ENCODE measurements at places on chromosomes 11 and 22.
A peak's percentile ranks its signal among the peaks of the same experiment; 100 is the strongest.

- no peak for DNase-seq
Measured at GRCh38 chr11:123694551-123694950, 40.1 kb upstream of the SCN3B start.

DNA sequence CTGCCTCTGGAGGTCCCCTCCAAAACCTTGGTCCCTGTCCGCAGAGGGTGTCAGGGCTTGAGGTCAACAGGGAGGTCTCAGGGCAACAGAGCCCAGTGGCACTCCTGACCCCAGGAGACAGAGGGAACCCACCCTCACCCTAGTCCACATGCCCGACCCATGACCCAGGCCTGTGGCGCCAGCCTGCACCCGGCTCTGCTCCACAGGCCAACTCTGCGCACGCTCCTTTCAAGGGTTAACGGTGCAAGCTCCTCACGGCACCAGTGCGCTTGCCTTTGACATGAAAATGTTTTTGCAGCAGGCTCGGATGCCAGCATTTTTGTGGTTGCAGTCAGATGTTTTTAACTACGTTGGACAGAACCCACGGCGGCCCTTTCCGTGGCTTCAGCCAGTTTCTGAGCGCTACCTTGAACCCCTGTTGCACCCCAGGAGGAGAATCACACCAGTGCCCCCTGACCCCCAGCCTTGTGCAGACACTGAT, 68.6 kb downstream of the CDKN1C start:
- peak; percentile 69 for DNase-seq

GRCh38 chr11:111477898-111478297, 34.3 kb downstream of the BTG4 start:
- no peak for DNase-seq

DNA sequence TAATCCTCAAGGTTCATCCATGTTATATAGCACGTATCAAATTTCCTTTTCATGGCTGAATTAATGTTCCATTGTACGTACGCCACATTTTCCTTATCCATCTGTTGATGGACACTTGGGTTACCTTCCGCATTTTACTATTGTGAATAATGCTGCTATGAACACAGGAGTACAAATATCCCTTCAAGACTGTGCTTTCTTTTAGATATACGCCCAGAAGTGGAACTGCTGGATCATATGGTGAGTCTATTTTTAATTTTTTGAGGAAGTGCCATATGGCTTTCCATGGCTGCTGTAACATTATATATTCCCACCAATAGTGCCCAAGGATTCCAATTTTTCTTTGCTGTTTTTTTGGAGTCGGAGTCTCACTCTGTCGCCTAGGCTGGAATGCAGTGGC, 6.0 kb downstream of the MRPL40 start:
- no peak for DNase-seq

GRCh38 chr11:128582496-128583366, 4.6 kb downstream of the ETS1 start:
- DNase-seq: peak; percentile 78

GRCh38 chr11:110376711-110377324, 52.9 kb upstream of the FDX1 start:
- peak; percentile 53 for DNase-seq

DNA sequence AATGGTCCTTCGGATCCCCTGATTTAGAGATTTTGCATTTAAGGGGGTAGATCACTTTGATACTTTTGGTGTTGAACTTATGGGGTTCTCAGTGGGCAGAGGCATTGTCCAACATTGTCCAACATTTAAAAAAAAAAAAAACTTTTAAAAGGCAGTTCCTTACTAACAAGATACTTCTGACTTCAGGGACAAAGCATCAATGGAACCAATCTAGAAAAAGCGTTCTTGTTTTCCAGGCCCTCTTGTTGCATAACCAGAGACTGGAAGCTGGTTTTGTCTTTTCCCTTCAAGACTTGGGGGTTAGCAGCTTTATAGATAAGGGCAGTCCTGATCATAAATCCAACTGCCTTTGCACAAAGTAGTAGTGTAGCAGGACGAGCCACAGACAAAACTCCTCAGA, 40.4 kb downstream of the ACER3 start:
- DNase-seq: no peak

DNA sequence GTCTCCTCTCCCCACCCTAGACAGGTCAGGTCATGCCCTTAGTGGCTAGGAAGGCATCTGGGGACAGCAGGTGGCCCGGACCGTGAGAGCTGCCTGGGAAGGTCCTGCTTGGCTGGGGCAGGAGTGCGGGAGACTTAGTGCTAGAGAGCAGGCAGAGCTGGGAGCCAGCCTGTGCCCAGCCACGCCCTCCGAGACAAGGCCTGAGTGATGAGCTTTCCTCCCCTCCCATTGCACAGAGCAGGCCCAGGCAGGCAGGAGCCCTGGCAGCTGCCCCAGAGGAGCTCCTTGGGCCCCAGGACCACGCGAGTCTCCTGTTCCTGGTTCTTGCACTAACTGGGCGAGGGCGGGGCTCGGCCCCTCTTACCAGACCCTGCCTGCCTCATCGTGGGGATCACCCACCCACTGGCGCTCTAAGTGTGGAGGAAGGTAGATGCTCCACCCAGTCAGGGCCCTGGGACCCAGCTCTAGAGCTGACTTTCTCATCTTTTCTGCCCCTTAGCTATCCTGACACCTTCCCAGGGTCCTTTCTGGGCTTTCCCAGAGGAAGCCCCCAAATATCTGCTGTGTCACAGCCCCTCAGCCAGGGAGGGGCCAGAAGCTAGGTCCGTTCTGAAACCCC, 44.9 kb downstream of the MACROD1 start:
- peak; percentile 64 for DNase-seq

DNA sequence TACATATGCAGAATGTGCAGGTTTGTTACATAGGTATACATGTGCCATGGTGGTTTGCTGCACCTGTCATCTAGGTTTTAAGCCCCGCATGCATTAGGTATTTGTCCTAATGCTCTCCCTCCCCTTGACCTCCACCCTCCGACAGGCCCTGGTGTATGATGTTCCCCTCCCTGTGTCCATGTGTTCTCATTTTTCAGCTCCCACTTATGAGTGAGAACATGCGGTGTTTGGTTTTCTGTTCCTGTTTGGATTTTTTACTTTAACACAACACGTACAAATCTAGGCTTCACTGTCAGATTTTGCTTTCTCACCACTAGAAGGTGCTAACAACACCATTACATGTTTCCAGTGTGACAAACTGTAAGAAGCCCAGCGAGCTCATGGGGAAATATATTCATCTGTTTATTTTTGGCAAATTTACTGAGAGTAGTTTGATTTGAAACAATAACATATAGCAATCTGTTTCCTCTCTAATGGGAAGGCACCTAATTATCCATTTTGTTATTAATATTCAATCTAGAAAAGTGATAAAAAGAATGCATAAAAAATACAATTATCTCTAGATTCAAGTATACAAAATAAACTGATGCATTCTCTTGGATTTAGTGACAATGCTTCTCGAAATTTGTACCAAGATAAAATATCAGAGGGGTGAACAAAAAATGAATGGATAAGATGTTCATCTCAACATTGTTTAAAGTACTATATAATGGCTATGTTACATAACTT, 23.2 kb upstream of the BIRC3 start:
- no peak for DNase-seq

DNA sequence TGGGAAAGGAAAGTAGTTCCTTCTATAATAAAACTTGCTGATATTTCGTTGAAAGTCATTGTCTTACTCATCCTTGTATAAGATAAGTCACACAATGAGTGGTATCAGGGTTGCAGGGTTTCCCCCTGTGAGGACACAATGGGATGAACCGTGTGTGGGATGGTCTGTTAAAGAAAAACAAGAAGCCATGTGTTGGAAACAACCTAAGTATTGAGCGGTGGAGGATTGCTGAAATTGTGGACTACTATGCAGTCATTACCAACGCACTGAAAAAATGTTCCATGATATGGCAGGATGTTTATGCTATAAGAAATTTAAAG, 28.6 kb downstream of the PTPRJ start:
- DNase-seq: no peak

Data from hepatic stellate cell (primary cell).